Stimulated activated CD4-positive, alpha-beta T cell treated with anti-CD3 and anti-CD28 coated beads, Interleukin-4, amount 100 ng/mL, for 1 hour (primary cell): ENCODE measurements at places on chromosomes 16 and 17.
A peak's percentile ranks its signal among the peaks of the same experiment; 100 is the strongest.

DNA sequence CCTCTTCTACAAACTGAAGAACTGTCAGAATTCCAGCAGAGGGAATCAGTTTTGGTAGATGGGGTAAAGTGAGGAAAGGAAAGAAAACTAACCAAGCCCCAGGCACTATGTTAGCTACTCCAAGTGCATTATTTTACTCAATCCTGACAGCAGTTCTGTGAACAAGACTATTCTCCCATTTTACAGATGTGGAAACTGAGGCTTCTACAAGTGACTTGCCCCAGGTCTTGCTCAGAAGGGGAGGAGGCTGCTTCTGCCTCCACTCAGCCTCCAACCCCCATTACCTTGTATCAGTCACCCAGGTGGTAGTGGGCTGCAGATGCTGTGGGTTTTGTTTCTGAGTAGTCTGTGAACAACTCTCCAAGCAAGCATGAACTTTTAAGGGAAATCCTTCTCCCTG is 315.2 kb upstream of the MAF start:
- DNase-seq = no peak

DNA sequence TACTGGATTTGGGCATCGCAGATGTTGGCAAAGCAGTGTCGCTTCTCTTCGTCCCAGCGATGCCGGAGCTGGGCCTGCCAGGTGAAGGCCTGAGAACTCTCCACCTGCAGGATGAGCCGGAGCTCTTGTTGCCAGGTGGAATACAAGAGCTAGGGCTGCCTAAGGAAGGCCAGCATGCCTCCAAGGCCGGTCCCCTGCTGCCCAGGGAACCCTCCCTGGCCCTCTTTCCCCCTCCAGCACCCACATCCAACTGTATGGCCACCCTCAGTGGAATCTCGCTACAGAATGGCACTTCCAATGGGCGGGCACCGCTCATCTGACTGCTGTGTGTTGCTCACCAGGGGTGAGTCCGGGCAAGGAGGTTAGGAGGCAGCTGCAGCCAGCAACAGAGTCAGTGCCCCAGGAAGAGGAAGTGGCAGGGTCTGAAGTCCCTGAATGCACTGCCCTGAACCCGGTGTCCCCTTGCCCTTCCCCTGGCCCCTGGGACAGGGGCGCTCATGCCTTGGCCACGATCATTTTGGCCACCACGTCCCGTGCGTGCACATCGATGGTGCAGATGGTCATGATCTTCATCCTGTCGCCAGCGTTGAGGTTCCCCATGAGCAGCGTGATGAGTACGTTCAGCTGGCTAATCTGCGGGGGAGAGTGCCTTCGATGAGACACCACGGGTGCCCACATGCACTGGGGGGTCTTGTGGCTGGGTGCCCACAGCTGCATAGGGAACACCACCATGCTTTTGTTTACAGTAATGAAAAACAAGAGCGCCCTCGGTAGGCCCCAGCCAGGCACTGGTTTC is 75.8 kb downstream of the DNAH17 start:
- no peak for DNase-seq

- no peak for DNase-seq
These were observed 16.6 kb upstream of the CCL8 start for GRCh38 chr17:34302636-34303035.

DNA sequence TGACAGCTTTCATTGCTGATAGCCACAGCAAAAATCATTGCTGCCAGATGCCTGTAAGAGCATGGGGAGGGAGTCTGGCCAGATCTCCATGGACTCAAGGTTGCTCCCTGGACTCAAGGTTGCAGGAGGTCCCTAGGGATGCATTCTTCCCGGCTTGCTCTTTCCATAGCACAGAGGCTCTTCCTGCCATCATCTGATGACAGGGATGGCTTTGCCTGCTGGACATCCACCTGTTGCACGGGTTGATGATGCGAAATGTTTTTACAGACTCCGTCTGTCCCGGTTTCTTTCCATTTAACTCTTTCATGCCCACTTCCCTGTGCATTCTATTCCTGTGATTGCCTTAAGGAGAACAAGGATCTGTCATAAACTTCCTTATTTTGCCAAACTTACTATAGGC is 115.6 kb upstream of the HSBP1 start:
- no peak for DNase-seq

- DNase-seq = no peak
These were observed 32.8 kb downstream of the CACNA1G start for GRCh38 chr17:50593321-50593720.

DNA sequence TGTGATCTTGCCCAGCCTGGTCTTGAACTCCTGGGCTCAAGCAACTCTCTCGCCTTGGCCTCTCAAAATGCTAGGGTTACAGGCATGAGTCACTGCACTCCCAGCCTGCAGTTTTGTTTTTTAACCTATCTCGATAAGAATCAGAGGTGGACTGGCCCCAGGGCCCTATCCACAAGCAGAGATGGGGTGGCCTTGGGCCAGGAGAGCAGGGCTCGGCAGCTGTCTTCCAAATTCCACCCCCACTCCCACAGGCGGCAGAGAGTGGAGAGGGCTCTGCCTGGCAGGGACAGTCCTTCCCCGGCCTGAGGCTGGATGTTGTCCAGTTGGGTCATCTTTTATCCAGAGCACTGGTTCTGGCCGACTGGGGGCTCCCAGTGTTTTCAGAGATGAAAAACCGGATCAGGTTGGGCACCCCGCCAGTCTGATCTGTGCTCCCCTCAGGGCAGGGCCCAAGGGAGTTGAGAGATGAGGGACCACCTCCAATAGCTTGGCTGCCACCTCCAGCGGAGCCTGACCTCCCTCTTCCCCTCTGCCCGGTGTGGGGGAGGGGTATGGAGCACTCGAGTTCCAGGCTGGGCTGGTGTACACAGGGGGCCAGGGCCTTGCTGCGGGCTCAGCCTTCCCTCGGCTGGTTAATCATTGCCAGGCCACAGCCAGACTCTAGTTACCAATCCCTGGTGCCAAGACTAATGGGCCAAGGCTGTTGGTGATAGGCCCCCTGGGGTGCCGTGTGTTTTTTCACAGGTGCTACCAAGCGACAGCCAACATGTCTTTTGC is 30.3 kb upstream of the MYO15B start:
- no peak for DNase-seq

- DNase-seq = no peak
These were observed 6.0 kb upstream of the MRPL38 start for GRCh38 chr17:75910699-75911098.

DNA sequence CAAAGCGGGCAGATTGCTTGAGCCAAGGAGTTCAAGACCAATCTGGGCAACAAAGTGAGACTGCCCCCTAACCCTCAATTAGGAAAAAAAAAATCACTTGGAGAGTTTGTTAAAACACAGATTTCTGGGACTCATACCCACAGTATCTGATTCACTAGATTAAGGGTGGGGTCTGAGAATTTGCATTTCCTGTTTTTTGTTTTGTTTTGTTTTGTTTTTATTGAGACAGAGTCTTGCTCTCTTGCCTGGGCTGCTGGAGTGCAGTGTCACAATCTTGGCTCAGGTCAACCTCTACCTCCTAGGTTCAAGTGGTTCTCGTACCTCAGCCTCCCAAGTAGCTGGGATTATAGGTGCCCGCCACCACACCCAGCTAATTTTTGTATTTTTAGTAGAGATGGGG is 1.1 kb downstream of the HEATR9 start:
- no peak for DNase-seq

GRCh38 chr16:1096169-1097082 is at the start of gene C1QTNF8:
Gene C1QTNF8, minus strand, starts transcription at chr16:1096244. Its CDS starts 1,322 bp downstream, at chr16:1094922.
- DNase-seq = no peak

- no peak for DNase-seq
These were observed 22.9 kb upstream of the CORO6 start for GRCh38 chr17:29645515-29646051.

DNA sequence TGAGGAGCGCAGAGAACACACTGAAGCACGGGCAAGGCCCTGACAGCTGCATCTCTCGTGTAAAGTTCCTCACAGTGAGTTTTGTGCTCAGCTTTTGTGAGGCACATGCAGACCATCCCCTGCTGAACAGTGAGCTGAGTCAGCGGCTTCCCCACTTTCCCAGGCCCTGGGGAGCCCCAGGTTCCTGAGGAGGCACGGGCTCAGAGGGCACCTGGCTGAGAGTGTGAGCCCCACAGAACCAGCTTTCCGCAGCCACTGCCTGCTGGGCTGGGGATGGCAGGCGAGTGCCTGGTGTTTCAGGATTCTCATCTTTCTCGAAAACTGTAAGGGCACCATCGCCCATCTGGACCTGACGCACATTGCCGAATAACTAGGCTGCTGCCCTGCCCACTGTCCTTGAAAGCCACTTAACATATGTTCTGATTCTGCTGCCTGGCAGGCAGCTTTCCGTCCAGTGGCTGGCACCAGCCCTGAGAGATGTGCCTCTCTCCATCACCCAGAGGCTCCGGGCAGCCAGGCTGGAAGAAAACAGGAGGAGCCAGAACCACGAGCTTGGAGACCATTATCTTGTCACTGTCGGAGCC is 266.7 kb upstream of the FOXF1 start:
- no peak for DNase-seq

DNA sequence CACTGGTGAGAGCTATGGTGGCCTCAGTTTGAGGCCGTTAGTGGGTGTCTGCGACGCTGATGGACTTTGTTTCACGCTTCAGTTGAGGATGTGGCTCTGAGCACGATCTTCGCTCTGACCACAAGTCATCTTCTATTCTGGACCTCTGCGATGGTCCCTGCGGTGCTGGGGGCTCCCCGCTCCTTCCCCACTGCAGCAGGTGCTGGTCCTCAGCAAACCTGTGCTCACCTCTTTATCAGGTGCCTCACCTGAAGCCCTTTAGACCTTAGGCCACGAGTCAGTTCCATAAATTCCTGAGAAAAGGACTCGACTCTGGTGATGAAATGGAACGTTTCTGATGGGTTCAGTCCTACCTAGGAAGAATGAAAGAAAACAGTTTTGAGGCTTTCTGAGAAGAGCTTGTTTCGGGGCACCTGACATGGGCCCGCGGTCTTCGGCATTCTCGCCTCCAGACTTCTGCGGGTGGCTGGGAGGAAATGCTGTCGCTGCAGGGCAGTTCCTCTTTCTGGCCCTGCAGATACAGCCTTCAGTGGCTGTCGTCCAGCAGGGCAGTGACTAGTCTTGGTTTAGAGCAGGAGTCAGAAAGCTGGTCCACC is 4.7 kb downstream of the KCTD5 start:
- no peak for DNase-seq

DNA sequence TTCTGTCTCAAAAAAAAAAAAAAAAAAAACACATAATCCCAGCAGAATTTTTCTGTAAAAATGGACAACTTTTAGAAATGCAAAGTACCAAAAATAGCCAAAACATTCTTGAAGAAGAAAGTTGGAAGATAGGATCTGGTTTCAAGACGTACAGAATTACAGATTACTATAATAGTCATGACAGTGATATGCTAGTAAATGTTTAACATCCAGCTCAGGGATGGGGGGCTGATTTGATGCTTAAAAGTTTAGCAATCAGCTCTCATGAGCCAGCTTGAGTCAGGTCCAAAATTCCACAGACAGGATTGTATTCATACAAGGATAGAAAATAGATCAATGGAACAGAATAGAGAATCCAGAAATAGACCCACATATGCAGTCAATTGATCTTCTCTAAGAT is 100.5 kb downstream of the CYB561 start:
- DNase-seq = no peak

GRCh38 chr17:33342025-33342424 is 48.9 kb upstream of the ASIC2 start:
- no peak for DNase-seq

DNA sequence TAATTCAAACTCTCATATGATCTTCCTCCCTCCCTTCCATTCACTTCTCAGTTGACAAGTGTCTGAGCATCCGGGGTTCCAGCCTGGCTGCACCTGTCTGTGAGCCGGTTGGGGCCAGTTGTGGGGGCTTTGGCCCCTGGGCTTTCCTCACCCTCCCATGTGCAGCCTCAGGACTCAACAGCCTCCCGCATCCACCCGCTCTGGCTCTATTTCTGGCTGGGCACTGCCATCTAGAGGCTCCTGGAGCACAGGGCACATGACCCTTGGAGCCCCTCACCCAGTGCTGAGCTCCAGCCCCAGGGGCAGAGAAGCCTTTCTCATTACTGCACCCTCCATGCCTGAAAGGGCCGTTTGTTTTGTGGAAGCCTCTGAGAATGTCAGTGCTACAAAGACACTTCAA is 43.3 kb downstream of the HAPSTR1 start:
- DNase-seq = peak; percentile 62

DNA sequence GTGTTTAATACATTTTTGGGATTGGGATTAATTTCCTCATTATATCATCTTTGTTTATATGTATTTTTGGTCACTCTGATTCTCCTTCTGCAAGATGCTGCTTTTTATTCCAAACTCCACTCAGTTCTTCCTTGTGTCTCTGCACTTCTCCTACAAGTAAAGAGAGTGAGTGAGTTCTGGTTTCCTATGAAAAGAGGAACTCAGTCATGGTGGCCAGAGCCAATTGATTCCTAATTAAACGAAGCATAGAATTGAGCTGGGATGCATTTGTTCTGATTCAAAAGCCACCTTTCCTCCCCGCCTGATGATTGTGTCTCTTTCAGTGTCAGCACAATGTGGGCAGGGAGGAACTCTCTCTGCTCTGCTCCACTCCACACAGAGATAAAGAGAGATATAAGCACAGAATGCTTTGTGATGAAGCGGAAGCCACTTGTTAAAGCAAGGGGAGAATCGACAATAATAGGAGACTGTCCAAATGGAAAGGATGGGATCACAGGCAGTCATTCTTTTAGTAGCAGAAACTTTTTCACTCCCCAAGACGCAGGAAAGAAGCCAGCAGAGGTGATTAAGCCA is 121.3 kb upstream of the GOT2 start:
- no peak for DNase-seq

DNA sequence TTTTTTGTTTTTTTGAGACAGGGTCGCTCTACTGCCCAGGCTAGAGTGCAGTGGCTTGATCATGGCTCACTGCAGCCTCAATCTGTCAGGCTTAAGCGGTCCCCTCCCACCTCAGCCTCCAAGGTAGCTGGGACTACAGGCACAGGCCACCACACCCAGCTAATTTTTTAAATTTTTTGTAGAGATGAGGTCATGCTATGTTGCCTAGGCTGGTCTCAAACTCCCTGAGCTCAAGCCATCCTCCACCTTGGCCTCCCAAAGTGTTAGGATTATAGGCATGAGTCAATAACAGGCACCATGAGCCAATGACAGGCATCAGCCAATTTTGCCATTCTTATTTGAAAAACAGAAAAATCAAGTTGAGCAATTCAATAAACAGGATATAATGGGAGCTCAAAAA is 125.0 kb downstream of the SPAG9 start:
- DNase-seq = no peak

- no peak for DNase-seq
These were observed 165.6 kb downstream of the SNX29 start for GRCh38 chr16:12142157-12142556.

DNA sequence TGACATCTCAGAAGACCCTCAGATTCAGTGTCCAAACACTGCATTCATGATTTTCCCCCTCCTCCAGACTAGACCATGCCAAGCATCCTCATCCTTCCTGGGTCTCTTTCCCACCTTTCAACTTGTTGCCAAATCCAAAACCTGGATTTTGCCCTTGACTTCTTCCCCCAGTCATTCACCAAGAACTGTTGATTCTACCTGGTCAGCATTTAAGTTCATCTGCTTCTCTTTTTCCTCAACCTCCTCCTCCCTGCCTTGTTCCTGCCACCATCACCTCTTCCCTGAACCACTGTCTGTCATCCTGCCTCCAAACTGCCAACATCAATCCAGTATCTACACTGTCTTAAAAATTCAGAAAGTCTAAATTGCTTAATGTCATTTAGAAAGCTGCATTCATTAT is 20.9 kb downstream of the CHST4 start:
- DNase-seq = no peak
